ENCODE measurements at places on chromosomes 13 and 19.

GRCh38 chr13:20796791-20797508 is 23.2 kb upstream of the EEF1AKMT1 start:
- no peak for DNase-seq

DNA sequence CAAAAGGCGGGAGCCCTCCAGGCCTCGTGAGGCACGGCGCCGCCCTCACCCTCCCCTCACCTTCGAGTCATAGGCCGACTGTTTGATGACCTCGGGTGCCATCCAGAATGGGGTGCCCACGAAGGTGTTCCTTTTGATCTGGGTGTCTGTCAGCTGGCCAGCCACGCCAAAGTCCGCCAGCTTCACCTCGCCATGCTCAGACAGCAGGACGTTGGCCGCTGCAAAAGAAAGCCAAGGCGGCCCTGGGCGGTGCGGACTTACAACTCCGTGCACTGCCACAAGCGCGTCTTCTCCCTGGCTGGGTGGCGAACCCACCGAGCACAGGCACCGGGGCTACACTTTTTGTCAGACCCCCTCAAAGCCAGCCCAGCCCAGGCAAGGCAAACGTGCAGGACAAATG is 102.1 kb downstream of the STK24 start:
- no peak for DNase-seq

GRCh38 chr13:84129966-84130365 is 247.7 kb upstream of the SLITRK1 start:
- peak; percentile 77 for DNase-seq

- DNase-seq, result no peak
Measured at GRCh38 chr13:23749288-23749873, 139.8 kb downstream of the MIPEP start.

GRCh38 chr13:39144391-39144790 is 106.1 kb downstream of the NHLRC3 start:
- DNase-seq, result no peak

- no peak for DNase-seq
Measured at GRCh38 chr19:10290357-10290875, 664 bp downstream of the ICAM5 start.

Measured in DMS 273 treated with DMSO at 0.1 percent for 48 hours (cell line).